Sigmoid colon (tissue), 7 donors: ENCODE measurements at places on chromosomes 13 and 19. TPM values are rescaled to one million over a fixed set of nuclear protein-coding genes. Genes with fewer than 3 reads are reported as not detected.

DDX49 gene
- 32.7 TPM for total RNA-seq

DNA sequence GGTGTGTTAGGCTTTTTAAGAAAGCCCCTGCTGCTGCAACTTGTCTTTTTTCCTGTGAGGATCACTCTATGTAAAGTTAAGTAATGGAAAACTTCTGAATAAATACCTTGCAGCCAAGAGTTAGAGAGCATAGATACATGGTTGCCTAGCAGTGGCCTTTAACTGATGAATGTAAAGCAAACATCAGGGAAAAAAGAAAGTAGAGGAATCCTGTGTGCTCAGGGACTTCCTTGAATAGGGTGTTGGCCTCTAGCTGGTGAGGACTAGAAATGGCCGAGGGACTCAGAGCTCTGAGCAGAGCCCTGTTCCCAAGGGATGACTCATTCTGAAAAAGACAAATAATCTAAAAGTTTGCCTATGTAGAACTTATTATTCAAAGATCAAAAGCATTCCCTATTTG lies 135.7 kb downstream of the MIPEP start:
- H3K4me1 ChIP-seq: no peaks in the 10 kb centered on the region
- no peak for DNase-seq
- H3K4me3 ChIP-seq: no peak overlapping the region

DNA sequence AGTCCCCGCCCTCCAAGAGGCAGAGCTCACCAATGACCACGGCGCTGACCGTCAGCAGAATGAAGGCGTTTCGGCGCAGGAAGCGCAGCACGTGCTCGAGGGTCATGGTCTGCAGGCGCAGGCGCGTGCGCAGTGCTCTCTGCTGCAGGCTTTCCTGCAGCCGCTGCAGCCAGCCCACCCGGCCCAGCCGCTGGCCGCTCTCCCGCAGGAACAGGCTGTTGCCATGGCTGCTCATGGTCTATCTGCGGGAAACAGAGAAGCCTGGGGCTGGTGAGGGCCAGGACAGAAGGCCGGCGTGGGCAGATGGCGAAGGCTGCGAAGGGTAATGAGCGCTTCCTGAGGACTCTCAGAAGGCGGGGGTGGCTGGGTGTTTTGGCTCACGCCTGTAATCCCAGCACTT lies 7.0 kb downstream of the SLC1A6 start:
- no peak overlapping the region for H3K27ac ChIP-seq
- H3K36me3 ChIP-seq: no peaks in the 10 kb centered on the region
- no peak overlapping the region for H3K4me3 ChIP-seq
- no peak for DNase-seq

- H3K4me1 ChIP-seq: no peaks in the 10 kb centered on the region
- no peaks in the 10 kb centered on the region for H3K27me3 ChIP-seq
- no peak overlapping the region for H3K27ac ChIP-seq
- no peak overlapping the region for H3K4me3 ChIP-seq
- DNase-seq: no peak
These were observed 52.1 kb downstream of the ZNRF4 start for GRCh38 chr19:5507065-5507909.

RUVBL2 gene
- 49.3 TPM for total RNA-seq

DNA sequence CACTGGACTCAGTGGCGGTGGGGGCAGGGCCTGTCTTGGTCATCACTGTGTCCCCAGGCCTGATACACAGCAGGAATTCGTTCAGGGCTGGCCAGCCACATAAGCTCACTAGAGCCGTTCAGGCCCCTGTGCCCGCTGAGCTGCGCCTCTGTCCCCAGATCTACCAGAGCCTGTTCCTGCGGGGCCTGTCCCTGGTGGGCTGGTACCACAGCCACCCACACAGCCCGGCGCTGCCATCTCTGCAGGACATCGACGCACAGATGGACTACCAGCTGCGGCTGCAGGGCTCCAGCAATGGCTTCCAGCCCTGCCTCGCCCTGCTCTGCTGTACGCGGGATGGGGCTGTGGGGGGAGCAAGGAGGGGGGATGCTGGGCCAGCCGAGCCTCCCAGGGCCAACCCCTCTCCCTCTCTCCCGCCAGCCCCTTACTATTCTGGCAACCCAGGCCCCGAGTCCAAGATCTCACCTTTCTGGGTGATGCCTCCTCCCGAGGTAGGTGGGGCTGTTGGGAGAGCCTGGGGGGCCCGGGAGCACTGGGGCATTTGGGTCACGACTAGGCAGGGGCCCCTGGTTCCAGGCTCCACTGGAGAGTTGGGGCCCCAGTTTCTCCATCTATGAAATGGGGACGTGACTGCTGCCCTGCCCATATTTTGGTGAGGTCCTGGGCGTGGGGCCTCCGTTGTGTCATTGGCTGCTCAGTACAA lies 13.9 kb downstream of the MPND start:
- no peak overlapping the region for H3K27ac ChIP-seq
- DNase-seq: peak; percentile 65
- H3K4me3 ChIP-seq: no peak overlapping the region
- H3K27me3 ChIP-seq: no peaks in the 10 kb centered on the region
- peaks cover 10% of the 10 kb centered on the region for H3K36me3 ChIP-seq

ALOX5AP gene
- 11.6 TPM for total RNA-seq

ELSPBP1 gene
- not detected for total RNA-seq

TIMM29 gene
- 26.7 TPM for total RNA-seq

KIR3DL1 gene
- not detected for total RNA-seq

MYO1F gene
- total RNA-seq: 13.2 TPM

DNA sequence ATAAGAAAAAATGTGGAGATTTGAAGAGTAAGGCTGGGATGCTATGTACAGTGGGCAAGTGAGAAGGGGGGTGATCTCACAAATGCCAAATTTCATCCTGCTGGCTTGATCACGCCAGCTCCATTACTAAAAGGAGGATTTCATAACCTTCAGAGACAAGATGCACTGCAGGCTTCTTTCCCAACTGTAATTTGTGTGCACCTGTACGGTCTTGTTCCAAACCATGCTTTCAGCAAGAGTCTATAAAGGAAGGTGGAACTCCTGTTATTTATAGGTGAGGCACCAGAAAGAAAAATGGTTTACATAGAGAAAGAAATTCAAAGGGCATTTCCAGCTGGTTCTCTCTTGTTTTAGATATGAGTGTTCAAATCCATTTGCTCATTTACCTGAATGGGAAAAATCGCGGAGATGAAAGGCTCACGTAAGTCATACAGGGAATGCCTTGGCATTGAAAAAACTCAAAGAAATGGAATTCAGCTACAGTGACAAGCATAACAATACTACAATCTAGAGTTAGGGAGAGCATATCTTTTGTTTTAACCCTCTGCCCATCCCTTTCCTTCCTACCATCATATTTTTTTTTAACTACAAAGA lies 13.3 kb downstream of the EFNB2 start:
- no peak overlapping the region for H3K27ac ChIP-seq
- DNase-seq: no peak
- no peaks in the 10 kb centered on the region for H3K27me3 ChIP-seq
- no peaks in the 10 kb centered on the region for H3K36me3 ChIP-seq

GRCh38 chr13:29702912-29703351 lies 107.4 kb upstream of the SLC7A1 start:
- H3K27ac ChIP-seq: no peak overlapping the region
- H3K36me3 ChIP-seq: no peaks in the 10 kb centered on the region
- H3K4me3 ChIP-seq: no peak overlapping the region
- peaks cover 8% of the 10 kb centered on the region for H3K27me3 ChIP-seq
- DNase-seq: peak; percentile 72

- H3K4me3 ChIP-seq: no peak overlapping the region
- no peak overlapping the region for H3K27ac ChIP-seq
- H3K27me3 ChIP-seq: no peaks in the 10 kb centered on the region
- H3K36me3 ChIP-seq: no peaks in the 10 kb centered on the region
- DNase-seq: no peak
- no peaks in the 10 kb centered on the region for H3K4me1 ChIP-seq
These were observed 22.0 kb downstream of the NDFIP2 start for GRCh38 chr13:79502859-79503468.

GRCh38 chr13:105363261-105364190 lies 1171.9 kb downstream of the EFNB2 start:
- H3K36me3 ChIP-seq: no peaks in the 10 kb centered on the region
- no peaks in the 10 kb centered on the region for H3K4me1 ChIP-seq
- DNase-seq: no peak

- no peak overlapping the region for H3K4me3 ChIP-seq
- no peaks in the 10 kb centered on the region for H3K27me3 ChIP-seq
- H3K27ac ChIP-seq: no peak overlapping the region
- H3K4me1 ChIP-seq: peaks cover 18% of the 10 kb centered on the region
These were observed 26.0 kb upstream of the MAB21L1 start for GRCh38 chr13:35502456-35502855.

TNFSF9 gene
- total RNA-seq: 1.8 TPM

GRCh38 chr13:50991579-50992521 lies 82.3 kb downstream of the RNASEH2B start:
- H3K27me3 ChIP-seq: no peaks in the 10 kb centered on the region
- no peak overlapping the region for H3K4me3 ChIP-seq
- H3K4me1 ChIP-seq: peaks cover 43% of the 10 kb centered on the region
- no peak for DNase-seq
- peak overlapping the region; percentile 0 for H3K27ac ChIP-seq

GRCh38 chr13:112245179-112245724 lies 130.9 kb upstream of the SPACA7 start:
- peak; percentile 50 for DNase-seq
- no peaks in the 10 kb centered on the region for H3K4me1 ChIP-seq
- H3K27me3 ChIP-seq: no peaks in the 10 kb centered on the region
- H3K36me3 ChIP-seq: no peaks in the 10 kb centered on the region
- no peak overlapping the region for H3K4me3 ChIP-seq

DNA sequence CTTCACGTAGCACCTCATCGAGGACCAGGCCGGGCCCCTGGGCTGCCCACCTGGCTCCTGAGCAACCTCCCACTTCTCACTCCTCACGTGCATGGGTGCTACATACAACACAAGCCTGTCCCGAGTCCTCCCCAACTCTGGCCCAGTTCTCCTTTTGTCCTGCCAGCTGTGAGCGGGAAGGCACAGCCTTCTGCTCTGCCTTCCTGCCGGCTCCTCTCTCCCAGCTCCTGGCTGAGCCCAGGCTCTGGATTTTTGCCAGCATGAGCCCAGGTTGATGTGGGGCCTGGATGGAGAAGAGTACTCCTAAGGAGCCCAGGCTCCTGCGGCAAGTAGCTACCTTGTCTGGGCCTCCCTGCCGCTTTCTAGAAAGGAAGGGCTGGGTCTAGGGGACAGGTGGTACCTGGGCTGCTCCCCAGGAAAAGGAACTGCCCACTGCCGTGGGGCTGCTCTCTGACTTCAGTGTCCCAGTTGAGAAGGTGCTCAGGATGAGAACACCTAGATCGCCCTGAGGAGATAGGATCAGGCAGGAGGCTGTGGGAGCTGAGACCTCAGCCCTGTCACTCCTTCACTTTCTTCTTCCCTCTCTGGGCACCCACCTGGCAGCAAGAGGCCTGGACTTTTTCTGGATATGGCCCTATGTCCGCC lies 23.6 kb downstream of the LYL1 start:
- H3K27me3 ChIP-seq: no peaks in the 10 kb centered on the region
- peaks cover 74% of the 10 kb centered on the region for H3K4me1 ChIP-seq
- H3K36me3 ChIP-seq: peaks cover 18% of the 10 kb centered on the region
- peak overlapping the region; percentile 81 for H3K27ac ChIP-seq
- no peak overlapping the region for H3K4me3 ChIP-seq

- H3K27ac ChIP-seq: peak overlapping the region; percentile 89
- no peaks in the 10 kb centered on the region for H3K4me1 ChIP-seq
- H3K4me3 ChIP-seq: no peak overlapping the region
- DNase-seq: peak; percentile 56
These were observed 90.7 kb downstream of the GNG7 start for GRCh38 chr19:2611483-2612464.

SWSAP1 gene
- total RNA-seq: 0.81 TPM

GRCh38 chr13:113645329-113645728 lies 12.7 kb downstream of the ATP4B start:
- H3K27me3 ChIP-seq: no peaks in the 10 kb centered on the region
- no peak overlapping the region for H3K4me3 ChIP-seq
- DNase-seq: no peak
- H3K36me3 ChIP-seq: no peaks in the 10 kb centered on the region
- H3K27ac ChIP-seq: no peak overlapping the region

DNA sequence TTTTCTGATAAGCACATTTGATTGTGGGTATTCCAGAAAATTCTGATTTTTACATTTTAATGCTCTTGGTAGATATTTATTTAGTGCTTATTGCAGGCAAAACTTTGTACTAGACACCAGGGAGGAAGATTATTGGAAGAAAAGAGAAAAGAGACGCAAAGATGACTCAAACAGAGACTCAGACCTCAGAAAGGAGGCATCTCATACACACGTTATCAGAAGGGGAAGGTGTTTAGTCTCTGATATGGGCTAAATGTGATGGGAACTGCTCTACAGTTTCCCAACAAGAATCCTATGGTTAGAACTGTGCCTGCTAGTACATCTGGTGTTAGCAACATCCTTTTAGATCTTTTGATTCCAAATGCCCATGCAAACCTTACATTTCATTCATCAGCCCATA lies 245.6 kb downstream of the KLF5 start:
- H3K36me3 ChIP-seq: no peaks in the 10 kb centered on the region
- no peak for DNase-seq
- H3K27me3 ChIP-seq: no peaks in the 10 kb centered on the region
- no peak overlapping the region for H3K27ac ChIP-seq

CPAMD8 gene
- total RNA-seq: 4.6 TPM

GRCh38 chr19:41792513-41793413 lies 3.6 kb upstream of the CEACAM3 start:
- H3K27me3 ChIP-seq: peaks cover 35% of the 10 kb centered on the region
- H3K36me3 ChIP-seq: no peaks in the 10 kb centered on the region
- no peak overlapping the region for H3K4me3 ChIP-seq

DNA sequence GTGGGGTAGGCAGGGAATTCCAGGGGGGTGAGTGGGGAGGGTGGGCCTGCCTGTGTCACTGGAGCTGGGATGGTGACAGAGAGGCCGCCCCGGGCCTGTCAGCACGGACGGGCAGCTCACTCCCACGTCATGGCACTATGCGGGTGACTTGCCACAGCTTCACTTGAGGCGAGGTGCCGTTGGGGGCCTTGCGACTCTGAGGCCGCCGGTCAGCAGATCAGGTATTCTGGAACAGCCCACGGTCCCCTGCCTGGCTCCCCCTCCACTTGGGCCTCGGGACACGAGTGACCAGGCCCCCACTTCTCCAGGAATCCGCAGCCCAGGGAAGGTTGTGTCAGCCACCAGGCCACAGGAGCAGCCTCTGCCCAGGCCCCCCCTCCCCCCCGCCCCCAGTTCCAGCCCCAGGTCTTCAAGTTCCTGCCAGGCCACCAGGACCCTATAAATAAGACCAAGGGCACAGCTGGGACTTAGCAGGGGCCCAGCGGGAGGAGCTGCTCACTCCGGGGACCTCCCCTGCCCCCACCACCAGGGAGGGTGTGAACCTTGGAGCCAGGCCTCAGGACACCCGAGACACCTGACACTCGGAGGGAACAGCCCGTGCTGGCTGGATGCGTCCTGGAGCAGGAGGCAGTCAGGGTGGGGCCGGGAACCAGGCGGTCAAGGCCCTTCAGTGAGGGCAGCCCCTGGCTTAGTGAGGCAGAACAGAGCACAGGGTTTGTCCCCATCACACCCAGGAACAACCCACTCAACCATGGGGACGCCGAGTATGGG lies 2.7 kb upstream of the MIDN start:
- H3K4me3 ChIP-seq: no peak overlapping the region
- H3K36me3 ChIP-seq: no peaks in the 10 kb centered on the region
- H3K27me3 ChIP-seq: no peaks in the 10 kb centered on the region
- peak; percentile 90 for DNase-seq
- peaks cover 64% of the 10 kb centered on the region for H3K4me1 ChIP-seq
